ENCODE measurements at places on chromosomes 2 and 18. TPM values are rescaled to one million over a fixed set of nuclear protein-coding genes. Genes with fewer than 3 reads are reported as not detected.

Gene EGR4
- 0.34 TPM for total RNA-seq

DNA sequence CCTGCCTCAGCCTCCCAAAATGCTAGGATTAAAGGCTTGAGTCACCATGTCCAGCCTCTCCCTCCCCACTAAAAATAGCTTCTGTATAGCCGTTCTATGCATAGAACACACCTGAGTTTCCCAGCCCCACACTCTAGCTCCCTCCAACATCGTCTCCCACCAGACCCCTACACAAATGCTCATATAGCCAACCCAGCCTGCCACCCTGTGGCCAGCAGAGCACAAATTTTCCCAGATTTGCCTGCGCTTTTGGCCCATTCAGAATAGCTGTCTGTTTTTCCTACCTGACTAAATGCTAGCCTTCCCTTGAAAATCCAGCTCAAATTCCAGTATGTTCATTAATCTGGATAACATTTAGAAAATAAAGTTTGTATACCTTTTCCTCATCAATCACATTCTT lies 22.8 kb downstream of the TRABD2A start:
- H3K36me3 ChIP-seq = peaks cover 20% of the 10 kb centered on the region
- peaks cover 91% of the 10 kb centered on the region for H3K4me1 ChIP-seq
- H3K4me3 ChIP-seq = no peak overlapping the region
- H3K27me3 ChIP-seq = no peaks in the 10 kb centered on the region

DNA sequence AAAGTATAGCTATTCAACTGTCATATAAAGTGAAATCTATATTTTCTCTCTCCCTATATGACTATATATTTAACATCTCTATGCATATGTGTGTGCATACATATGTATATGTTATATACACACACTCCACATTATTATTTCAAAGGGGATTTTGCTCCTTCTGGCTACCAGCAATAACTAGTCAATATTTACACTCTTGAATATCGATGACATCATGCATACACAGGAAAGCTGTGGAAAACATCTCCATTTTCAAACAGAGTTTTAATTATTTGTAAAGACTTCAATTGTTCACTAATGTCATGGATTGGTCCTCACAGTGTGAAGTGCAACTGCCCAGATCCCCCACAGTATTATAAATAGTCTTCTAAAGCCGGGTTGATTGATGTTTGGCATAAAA lies 195.9 kb upstream of the TCF4 start:
- no peak overlapping the region for H3K27ac ChIP-seq
- H3K4me3 ChIP-seq = no peak overlapping the region
- H3K36me3 ChIP-seq = no peaks in the 10 kb centered on the region
- peaks cover 22% of the 10 kb centered on the region for H3K27me3 ChIP-seq
- DNase-seq = no peak

Gene IL18RAP
- total RNA-seq = 10.6 TPM

Gene TMEM178A
- 0.29 TPM for total RNA-seq

- no peak for DNase-seq
- H3K27me3 ChIP-seq = no peaks in the 10 kb centered on the region
- H3K4me1 ChIP-seq = peaks cover 67% of the 10 kb centered on the region
- H3K27ac ChIP-seq = no peak overlapping the region
- no peak overlapping the region for H3K4me3 ChIP-seq
These were observed 25.7 kb downstream of the MAP4K3 start for GRCh38 chr2:39411181-39411944.

Gene SLC9A4
- total RNA-seq = not detected

DNA sequence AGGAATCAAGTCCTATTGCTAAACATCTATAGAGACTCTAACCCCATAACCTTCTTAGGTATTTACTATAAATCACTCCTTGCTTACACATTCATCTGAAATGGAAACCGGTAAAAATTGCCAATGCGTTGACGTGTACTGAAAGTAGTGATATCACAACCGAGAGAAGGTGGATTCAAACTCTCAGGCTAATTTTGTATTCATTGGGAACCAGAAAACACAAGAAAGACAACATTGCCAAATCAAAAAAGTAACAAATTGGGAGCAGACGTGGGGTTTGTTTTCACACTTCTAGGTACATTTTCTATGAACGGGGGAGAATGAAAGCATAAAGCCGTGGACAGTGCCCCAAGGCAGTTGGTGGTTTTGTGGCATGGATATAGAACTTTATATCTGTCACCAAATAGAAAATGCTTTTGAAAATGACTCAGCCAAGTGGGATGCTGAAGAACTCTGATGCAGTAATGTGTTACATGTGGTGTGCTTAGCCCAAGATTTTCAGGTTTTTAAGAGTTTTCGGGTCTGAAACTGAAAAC lies 155.1 kb upstream of the RASGRP3 start:
- peak; percentile 68 for DNase-seq
- peaks cover 19% of the 10 kb centered on the region for H3K27me3 ChIP-seq
- H3K4me3 ChIP-seq = no peak overlapping the region
- peak overlapping the region; percentile 82 for H3K27ac ChIP-seq

DNA sequence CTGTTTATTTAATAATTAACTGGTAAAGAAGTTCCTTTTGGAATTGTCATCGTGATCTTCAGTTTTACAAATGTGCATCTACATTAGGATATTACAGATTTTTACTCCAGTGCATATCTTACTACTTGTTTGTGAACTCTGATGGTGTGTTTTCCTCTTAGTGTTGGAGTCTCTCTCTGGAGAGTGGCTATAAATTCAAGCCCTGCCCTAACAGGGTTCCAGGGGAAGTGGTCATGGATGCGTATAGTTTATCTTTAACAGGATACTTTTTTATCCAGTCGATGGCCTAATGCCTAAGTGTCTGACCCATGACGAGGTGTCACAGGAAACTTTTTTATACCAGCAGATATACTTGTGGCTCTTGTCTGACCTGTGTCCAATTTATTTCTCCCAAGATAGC lies 75.4 kb downstream of the CHN1 start:
- H3K4me3 ChIP-seq = no peak overlapping the region
- DNase-seq = no peak
- H3K27ac ChIP-seq = no peak overlapping the region
- no peaks in the 10 kb centered on the region for H3K4me1 ChIP-seq

DNA sequence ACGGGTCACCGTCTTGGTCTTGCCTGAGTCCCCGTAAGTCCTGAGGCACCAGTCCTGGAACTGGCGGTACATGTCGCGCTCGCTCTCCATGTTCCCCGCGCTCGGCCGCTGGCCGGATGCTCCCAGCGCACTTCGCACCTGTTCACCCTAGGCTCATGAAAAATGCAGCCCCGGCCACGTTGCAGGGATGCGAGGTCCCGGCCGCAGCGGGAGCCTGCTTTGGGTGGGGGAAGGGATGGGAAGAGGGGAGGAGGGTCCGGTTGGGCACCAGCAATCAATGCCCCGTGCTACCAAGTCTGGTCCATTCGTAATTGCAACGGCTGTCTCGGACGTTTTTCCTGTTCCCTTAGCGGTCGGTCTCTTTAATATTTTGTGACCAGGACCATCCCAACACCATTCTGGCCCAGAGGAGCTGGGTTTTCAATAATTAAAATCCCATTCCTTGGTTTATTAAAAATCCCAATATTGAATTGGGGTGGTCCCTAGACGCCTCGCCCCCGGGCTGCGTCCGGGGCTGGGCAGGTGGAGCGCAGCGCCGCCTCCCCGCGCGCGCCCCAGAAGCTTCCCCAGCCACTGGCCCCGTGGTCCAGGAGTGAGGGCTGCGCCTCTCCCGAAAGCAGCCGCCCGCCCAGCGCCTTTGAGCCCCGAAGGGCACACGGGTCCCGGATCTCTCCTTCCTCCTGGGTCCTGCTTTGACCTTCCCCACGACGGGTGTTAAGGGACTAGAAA lies 1.4 kb downstream of the NOL4 start:
- peaks cover 25% of the 10 kb centered on the region for H3K27me3 ChIP-seq
- H3K4me3 ChIP-seq = no peak overlapping the region
- no peak overlapping the region for H3K27ac ChIP-seq
- H3K4me1 ChIP-seq = peaks cover 7% of the 10 kb centered on the region
- peaks cover 2% of the 10 kb centered on the region for H3K36me3 ChIP-seq
- no peak for DNase-seq

DNA sequence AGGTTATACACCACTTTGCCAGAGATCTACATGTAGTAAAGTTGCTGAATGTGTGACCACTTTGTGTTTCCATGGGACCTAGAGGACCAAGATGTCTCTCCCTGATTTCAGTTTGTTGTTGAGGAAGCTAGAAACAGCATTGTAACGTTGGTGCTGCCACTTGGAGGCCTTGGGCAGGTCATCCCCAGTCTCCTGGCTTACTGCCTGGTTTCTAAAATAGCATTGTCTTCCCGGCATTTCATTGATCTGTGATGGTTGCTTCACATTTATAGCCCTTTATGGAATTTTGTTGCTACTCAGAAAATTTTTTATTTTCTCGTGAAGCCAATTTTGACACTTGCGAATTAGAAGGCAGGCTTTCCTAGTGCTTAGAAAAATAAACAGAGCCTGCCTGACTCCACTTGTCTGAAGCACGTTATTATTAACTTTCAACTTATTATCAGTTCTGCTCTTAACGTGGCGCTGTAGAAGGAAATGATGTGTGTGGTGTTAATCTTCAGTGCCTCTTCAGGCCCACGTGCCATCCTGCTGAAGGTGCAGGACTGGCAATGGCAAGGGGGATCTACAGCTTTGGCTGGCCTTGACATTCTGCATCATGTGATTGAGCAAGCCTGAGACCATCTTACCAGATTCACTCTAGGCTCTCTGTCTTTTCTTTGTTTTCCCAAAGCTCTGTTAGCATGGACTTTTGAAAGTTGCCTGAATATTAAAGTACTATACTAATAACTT lies 59.9 kb downstream of the INPP4A start:
- H3K4me1 ChIP-seq = peaks cover 87% of the 10 kb centered on the region
- DNase-seq = no peak
- H3K4me3 ChIP-seq = no peak overlapping the region

GRCh38 chr2:199985625-199986207 lies 30.3 kb downstream of the MAIP1 start:
- no peak overlapping the region for H3K4me3 ChIP-seq
- no peak overlapping the region for H3K27ac ChIP-seq
- H3K4me1 ChIP-seq = peaks cover 4% of the 10 kb centered on the region
- no peaks in the 10 kb centered on the region for H3K27me3 ChIP-seq
- peak; percentile 73 for DNase-seq

DNA sequence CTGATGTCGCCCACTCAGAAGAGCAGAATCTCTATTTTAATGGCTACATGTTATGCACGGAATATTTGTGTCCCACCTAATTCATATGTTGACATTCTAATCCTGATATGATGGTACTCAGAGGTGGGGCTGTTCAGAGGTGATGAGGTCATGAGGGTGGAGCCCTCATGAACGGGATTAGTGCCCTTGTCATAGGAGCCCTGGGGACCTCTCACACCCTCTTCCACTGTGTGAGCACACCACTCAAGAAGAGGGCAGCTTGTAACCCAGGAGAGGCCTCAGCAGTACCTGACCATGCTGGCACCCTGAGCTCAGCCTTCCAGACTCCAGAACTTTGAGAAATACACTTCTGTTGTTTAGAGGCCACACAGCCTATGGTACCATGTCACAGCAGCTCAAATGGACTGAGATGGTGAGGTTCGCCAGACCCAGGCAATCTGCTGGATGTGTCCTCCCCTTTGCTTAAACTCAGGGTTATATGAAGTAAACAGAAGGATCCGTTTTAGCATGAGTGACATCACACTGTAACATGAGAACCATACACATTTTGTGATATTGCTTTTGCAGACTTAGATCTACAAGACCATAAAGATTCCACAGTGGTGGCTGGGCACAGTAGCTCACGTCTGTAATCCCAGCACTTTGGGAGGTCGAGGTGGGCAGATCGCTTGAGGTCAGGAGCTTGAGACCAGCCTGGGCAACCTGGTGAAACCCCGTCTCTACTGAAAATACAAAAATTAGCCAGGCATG lies 48.7 kb downstream of the ATOH8 start:
- DNase-seq = no peak
- H3K27ac ChIP-seq = no peak overlapping the region
- H3K4me1 ChIP-seq = peaks cover 5% of the 10 kb centered on the region
- no peaks in the 10 kb centered on the region for H3K36me3 ChIP-seq
- no peak overlapping the region for H3K4me3 ChIP-seq

Gene MC5R
- not detected for total RNA-seq

GRCh38 chr2:173545364-173545763 lies 190.7 kb downstream of the CDCA7 start:
- H3K4me3 ChIP-seq = no peak overlapping the region
- H3K36me3 ChIP-seq = no peaks in the 10 kb centered on the region
- H3K4me1 ChIP-seq = no peaks in the 10 kb centered on the region
- H3K27ac ChIP-seq = no peak overlapping the region

DNA sequence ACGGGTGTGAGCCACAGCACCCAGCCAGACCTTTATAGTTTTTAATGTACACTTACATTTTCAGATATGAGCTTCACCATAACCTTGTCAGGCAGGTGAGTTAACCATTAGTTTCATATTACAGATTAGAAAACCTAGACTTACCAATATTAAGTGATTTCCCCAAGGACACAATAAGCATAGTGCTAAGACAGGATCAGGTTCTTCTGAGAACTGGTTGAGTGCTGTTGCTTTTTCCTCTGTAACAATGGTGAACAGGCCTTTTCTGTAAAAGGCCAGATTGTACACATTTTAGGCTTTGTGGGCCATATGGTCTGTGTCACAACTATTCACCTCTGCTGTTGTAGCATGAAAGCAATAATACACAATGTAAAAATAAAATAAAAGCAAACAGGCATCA lies 332.0 kb downstream of the PIK3C3 start:
- H3K27me3 ChIP-seq = peaks cover 3% of the 10 kb centered on the region
- no peaks in the 10 kb centered on the region for H3K36me3 ChIP-seq
- DNase-seq = no peak
- no peak overlapping the region for H3K27ac ChIP-seq

DNA sequence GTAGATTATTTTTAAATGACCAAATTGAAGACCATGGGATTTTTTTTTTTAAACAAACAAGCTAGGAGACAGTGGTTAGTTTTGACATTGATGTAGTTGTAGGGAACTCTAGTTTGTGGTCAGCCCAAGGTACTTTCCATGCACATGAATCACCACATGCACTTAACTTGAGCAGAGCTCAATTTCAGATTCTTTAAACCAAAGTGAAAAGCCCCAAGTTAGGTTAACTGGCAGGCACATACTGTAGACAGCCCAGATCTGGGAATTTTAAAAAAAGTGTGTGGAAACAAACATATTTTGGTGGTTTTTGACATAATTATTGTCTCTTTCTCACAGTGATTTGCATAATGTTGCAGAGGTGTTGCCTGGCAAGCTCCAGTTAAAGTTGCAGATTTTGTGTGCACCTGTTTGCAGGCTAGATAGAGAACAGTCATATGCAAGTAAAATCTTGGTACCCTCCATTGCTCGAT lies 88.4 kb downstream of the BCL2L11 start:
- no peak overlapping the region for H3K4me3 ChIP-seq
- DNase-seq = peak; percentile 62
- H3K4me1 ChIP-seq = peaks cover 11% of the 10 kb centered on the region
- H3K36me3 ChIP-seq = peaks cover 6% of the 10 kb centered on the region

- no peaks in the 10 kb centered on the region for H3K27me3 ChIP-seq
- H3K4me1 ChIP-seq = peaks cover 7% of the 10 kb centered on the region
These were observed 49.3 kb downstream of the HS6ST1 start for GRCh38 chr2:128269063-128269989.

DNA sequence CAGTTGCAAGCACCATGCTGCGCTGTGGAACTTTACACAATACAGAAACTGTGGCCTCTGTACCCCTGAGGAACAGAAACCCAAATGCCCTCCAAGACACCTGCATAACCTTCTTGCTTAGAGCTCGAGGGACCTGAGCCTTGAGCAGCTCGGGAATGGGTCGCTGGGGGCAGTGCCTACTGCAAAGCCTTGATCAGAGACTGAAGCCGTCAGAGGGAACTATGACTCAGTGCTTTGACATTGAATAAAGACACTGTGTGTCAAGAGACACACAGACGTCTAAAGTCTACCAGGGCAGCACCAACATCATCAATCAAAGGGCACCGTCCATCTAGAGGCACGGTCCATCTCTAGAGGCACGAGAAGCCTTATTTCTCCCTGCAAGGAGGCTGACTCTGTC lies 30.6 kb downstream of the GPR45 start:
- H3K27ac ChIP-seq = no peak overlapping the region
- H3K27me3 ChIP-seq = no peaks in the 10 kb centered on the region
- no peaks in the 10 kb centered on the region for H3K4me1 ChIP-seq
